Fibroblast of lung (primary cell): ENCODE measurements at places on chromosomes 16 and 17. TPM values are rescaled to one million over a fixed set of nuclear protein-coding genes. Genes with fewer than 3 reads are reported as not detected.

- DNase-seq = no peak
These were observed 42.4 kb upstream of the HOXB13 start for GRCh38 chr17:48770954-48771353.

- DNase-seq = no peak
These were observed 236.8 kb downstream of the IRX3 start for GRCh38 chr16:54049591-54050458.

DNA sequence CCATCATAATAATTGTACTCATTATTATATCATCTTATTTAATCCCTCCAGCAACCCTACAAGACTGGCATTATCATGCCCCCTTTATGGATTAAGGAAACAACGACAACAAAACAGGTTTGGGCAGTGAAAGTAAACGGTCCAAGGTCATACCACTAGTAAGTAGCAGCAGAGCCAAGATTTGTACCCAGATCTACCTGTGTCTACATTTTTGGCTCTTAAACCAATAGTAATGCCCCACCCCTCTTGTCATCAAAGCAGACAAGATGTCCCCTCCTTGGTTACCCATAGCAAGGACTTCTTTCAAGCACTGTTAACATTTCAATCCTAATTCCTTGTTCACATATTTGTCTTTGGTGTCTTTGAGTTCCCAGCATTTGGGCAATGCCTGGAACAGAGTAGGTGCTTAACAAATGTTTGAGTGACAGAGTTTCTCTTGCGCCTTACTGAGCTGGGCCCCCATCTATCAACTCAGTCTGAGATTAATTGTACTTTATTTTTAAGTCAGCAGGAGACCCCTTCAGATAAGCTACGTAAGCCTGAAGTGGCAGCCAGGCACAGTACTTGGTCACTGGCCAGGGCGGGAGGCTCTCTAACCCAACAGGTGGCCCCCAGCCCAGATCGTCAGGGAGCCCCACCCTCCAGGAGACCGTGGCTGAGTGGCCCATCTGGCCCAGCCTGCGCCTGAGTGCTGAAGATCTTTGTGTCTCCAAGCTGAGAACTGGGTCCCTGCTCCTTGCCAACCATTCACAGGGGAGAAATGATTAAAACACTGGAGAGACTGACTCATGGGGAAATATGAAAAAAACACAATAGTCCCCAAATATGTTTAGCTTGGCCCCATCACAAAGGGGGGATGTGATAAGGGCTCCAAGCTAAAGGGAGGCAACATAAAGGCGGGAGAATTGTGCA is 75.8 kb downstream of the AXIN2 start:
- DNase-seq = peak; percentile 18

DNA sequence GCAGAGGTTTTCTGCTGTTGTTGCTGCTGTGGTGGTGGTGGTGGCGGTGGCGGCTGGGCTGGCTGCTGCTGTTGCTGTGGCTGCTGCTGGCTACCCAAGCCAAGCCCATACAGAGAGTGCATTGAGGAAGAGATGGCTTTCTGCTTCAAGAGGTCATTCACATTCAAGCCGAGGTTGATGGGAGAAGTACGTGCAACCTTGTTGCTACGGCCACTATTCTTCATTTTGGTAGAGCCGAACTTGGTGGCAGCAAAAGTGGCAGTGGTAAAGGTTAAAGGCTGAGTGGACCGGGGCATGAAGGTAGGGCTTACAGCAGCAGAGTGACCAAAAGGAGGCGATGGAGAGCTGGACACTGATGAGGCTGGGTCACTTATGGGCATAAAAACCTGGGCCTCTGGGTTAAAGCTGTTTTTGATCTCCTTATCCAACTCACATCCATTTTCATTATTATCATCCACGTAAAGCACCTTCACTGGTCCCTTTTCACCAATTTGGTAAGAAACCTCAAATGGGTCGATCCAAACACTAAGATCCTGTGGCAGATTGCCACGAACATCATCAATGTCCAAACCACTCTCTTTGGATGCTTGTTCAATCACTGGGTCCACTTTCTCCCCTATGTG is 2.8 kb downstream of the TOB1 start:
- DNase-seq = peak; percentile 49

- no peak for DNase-seq
These were observed 5.1 kb upstream of the ITPRIPL2 start for GRCh38 chr16:19108409-19109287.

GRCh38 chr16:21600031-21600773 is 825 bp downstream of the METTL9 start:
- DNase-seq = peak; percentile 50

GRCh38 chr17:2598166-2598565 is 4.7 kb downstream of the PAFAH1B1 start:
- DNase-seq = peak; percentile 72

GRCh38 chr16:75025761-75026160 is 26.9 kb downstream of the ZNRF1 start:
- peak; percentile 56 for DNase-seq

DNA sequence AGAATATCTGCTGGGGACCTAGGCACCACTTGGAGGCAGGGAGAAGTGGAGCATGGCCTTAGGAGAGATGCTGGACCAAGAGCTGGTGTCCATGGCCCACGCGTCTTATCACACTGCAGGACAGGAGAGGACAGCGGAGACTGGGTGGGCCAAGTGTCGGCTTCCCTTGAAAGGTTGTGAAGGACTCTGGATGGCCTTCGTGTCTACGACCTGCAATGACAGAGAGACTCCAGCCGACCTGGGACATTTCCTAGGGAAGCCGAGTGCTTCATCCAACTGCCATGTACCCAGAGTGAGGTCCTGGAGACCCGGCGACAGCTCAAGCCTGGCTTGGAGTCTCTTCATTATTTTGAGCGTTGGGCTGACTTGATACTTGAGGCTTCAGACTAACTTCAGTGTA is 20.5 kb downstream of the C1QTNF1 start:
- DNase-seq = no peak

The GPRC5B gene
- 4.5 and 6.4 TPM in 2 replicates for total RNA-seq

The GID4 gene
- total RNA-seq = 7.2 and 10.2 TPM in 2 replicates

The BCO1 gene
- total RNA-seq = under 0.01 and 0.26 TPM in 2 replicates

The CCDC92B gene
- total RNA-seq = not detected in 2 replicates

The EFCAB13 gene
- total RNA-seq = 9.2 and 10.0 TPM in 2 replicates

The TNFRSF17 gene
- total RNA-seq = not detected in 2 replicates
